ENCODE measurements at places on chromosomes 5 and 9. TPM values are rescaled to one million over a fixed set of nuclear protein-coding genes. Genes with fewer than 3 reads are reported as not detected.

- peaks cover 2% of the 10 kb centered on the region for H3K27me3 ChIP-seq
- H3K4me3 ChIP-seq, result no peak overlapping the region
- H3K4me1 ChIP-seq, result no peaks in the 10 kb centered on the region
- no peak overlapping the region for H3K27ac ChIP-seq
Observed at GRCh38 chr9:18996211-18996610, 36.8 kb downstream of the SAXO1 start.

DNA sequence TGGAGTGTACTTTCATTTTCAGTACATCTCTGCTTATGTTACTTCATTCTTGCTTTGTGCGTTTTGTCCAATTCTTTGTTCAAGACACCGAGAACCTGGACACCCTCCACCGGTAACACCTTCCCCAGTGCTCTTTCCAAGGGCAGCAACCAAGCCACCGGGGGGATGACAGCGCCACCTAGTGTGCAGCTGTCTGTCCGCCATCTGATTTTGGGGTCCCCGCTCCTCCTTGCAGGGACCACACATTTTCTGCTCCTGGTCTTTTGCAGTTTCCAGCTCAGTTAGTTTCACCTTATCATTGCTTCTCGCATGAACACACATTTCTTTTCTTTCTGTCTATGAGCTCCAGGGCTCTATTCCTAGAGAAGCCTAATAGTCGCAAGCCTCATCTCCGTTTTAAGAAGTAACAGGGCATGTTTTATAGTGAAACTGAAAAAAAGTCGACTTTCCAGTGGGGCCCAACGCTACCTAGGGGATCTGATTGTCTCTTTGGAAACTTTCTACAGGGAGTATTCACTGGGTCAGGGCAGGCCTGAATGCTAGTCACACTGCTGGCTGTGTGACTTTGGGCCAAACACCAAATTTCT is 152.1 kb downstream of the FSTL4 start:
- no peaks in the 10 kb centered on the region for H3K27me3 ChIP-seq
- no peak for DNase-seq
- no peak overlapping the region for H3K4me3 ChIP-seq
- H3K27ac ChIP-seq, result no peak overlapping the region
- H3K36me3 ChIP-seq, result no peaks in the 10 kb centered on the region

DNA sequence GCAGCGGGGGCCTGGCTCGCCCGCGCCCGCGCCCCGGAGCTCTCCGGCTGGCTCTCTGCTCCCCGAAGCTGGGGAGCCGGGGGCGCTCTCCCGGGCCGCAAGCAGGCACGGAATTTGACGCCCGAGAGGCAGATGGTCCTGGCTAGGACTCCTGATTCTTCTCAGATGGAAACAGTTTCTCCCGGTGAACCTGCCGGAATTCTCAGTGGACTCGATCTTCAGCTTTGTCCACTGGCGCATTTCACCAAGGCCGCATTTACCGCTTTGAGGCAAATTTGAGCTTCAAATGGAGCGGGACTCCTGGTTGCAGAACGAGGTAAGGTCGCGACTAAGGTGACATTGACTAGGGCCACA is 305.7 kb upstream of the KCNN2 start:
- no peaks in the 10 kb centered on the region for H3K27me3 ChIP-seq
- peaks cover 29% of the 10 kb centered on the region for H3K4me1 ChIP-seq

- H3K4me1 ChIP-seq, result peaks cover 15% of the 10 kb centered on the region
- no peak overlapping the region for H3K27ac ChIP-seq
- no peak for DNase-seq
- H3K4me3 ChIP-seq, result no peak overlapping the region
- H3K27me3 ChIP-seq, result no peaks in the 10 kb centered on the region
Observed at GRCh38 chr5:149605354-149605997, 24.2 kb downstream of the ARHGEF37 start.

DNA sequence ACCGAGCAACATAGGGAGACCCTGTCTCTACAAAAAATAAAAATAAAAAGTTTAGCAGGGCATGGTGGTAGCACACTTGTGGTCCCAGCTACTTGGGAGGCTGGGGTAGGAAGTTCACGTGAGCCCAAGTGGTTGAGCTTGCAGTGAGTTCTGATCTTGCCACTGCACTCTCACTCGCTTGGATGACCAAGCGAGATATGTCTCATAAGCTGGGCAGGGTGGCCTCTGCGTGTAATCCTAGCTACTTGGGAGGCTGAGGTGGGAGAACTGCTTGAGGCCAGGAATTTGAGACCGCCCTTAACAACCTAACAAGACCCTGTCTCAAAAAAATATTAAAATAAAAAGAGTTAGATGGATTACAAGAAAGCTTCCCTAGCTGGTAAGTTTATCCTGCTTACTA is 32.5 kb downstream of the RASA1 start:
- DNase-seq, result no peak
- H3K36me3 ChIP-seq, result peaks cover 11% of the 10 kb centered on the region
- peaks cover 18% of the 10 kb centered on the region for H3K4me1 ChIP-seq
- H3K27ac ChIP-seq, result no peak overlapping the region
- no peak overlapping the region for H3K4me3 ChIP-seq
- no peaks in the 10 kb centered on the region for H3K27me3 ChIP-seq

DNA sequence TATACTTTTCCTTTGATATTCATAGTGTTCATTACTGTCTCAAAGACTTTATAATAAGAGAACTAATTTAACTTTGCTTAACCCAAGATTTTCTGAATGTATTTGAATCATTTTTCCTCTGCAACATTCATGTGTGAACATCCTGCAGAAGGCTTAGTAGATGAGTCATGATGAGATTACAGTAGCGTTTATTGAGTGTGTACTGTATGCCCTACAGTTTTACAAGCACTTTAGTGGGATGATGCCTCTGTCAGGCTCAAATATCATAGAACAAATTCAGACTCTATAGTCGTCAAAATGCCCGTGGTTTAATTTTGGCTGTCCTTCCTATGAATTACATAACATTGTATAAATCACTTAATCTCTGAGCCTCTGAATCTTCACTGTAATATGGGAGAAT is 41.2 kb downstream of the FYB1 start:
- H3K27ac ChIP-seq, result no peak overlapping the region
- H3K4me1 ChIP-seq, result no peaks in the 10 kb centered on the region
- DNase-seq, result no peak
- H3K36me3 ChIP-seq, result no peaks in the 10 kb centered on the region
- H3K4me3 ChIP-seq, result no peak overlapping the region

DNA sequence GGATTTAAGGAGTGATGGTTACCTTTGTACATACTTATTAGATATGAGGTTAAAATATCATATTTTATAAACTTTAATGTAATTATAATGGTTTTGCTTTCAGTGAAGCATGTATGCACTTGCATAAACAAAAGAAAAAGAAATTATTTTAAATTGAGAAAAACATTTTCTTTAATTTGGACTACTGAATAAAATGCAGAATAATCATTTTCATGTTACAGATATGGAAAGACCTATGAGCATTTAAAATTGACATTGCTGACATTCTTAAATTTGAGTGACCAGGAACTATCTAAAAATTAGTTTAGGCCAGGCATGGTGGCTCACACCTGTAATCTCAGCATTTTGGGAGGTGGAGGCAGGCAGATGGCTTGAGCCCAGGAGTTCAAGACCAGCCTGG is 49.2 kb downstream of the LIX1 start:
- H3K4me1 ChIP-seq, result peaks cover 9% of the 10 kb centered on the region
- no peak overlapping the region for H3K4me3 ChIP-seq
- H3K27ac ChIP-seq, result no peak overlapping the region
- no peaks in the 10 kb centered on the region for H3K36me3 ChIP-seq

DNA sequence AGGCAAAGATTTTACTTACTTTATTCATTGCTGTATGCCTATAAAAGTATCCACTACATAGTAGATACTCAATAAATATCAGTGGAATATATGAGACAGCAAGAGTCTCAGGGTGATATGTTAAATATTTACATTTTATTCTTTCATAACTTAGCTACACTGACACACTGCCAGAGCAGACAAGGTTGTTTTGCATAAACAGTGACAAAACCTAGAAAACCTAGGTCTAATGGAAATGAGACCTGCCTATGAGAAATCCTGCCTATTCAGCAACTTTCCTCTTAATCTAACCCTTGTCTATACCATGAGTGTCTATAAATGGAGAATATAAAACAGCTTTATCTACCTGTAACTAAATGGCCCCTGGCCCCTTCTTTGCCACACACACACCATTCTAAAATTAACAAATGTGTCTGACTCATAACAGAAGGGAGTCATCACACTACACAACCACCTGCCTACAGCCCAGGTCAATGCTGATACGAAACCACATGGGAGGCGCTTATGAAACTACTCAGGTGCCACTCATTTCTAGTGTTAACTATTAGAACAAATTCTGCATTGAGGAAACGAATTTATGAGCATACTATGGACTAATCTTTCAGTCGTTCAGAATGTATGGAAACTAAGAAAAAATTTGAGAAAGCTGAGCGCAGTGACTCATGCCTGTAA is 60.3 kb downstream of the UBAP2 start:
- no peak overlapping the region for H3K27ac ChIP-seq
- no peaks in the 10 kb centered on the region for H3K36me3 ChIP-seq
- no peaks in the 10 kb centered on the region for H3K27me3 ChIP-seq
- H3K4me3 ChIP-seq, result no peak overlapping the region
- H3K4me1 ChIP-seq, result no peaks in the 10 kb centered on the region
- DNase-seq, result no peak

DNA sequence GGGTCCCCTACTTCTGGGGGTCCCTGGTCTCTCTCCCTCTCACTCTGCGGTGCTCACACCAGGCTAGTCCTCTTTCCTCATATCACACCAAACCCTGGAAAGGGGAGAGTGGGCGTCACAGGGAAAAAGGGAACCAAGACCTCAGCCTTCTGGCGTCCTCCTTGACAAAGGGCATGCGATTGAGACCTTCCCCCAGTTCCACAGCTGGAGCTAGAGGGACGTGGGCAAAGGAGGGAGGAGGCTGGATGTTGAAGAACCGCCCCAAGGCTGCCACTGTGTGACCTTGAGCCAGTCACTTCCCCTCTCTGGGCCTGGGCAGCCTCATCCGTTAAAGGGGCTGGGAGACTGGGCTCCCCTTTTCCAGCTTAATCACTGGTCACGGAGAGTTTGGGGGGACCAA is 18.5 kb upstream of the TOR2A start:
- H3K27me3 ChIP-seq, result peaks cover 45% of the 10 kb centered on the region
- no peaks in the 10 kb centered on the region for H3K4me1 ChIP-seq
- DNase-seq, result no peak
- H3K4me3 ChIP-seq, result no peak overlapping the region

The MEGF10 gene
- 2.1 TPM for total RNA-seq

The ANXA1 gene
- total RNA-seq, result 135 TPM

The LRRC70 gene
- total RNA-seq, result 4.5 TPM

The OR1Q1 gene
- not detected for total RNA-seq

The GZMA gene
- total RNA-seq, result not detected

The PDE6A gene
- total RNA-seq, result not detected
